ENCODE measurements at places on chromosomes 16 and 17. TPM values are rescaled to one million over a fixed set of nuclear protein-coding genes. Genes with fewer than 3 reads are reported as not detected.
A peak's percentile ranks its signal among the peaks of the same experiment; 100 is the strongest.

GRCh38 chr17:30240177-30240576 is 4.7 kb upstream of the SLC6A4 start:
- no peak for DNase-seq

DNA sequence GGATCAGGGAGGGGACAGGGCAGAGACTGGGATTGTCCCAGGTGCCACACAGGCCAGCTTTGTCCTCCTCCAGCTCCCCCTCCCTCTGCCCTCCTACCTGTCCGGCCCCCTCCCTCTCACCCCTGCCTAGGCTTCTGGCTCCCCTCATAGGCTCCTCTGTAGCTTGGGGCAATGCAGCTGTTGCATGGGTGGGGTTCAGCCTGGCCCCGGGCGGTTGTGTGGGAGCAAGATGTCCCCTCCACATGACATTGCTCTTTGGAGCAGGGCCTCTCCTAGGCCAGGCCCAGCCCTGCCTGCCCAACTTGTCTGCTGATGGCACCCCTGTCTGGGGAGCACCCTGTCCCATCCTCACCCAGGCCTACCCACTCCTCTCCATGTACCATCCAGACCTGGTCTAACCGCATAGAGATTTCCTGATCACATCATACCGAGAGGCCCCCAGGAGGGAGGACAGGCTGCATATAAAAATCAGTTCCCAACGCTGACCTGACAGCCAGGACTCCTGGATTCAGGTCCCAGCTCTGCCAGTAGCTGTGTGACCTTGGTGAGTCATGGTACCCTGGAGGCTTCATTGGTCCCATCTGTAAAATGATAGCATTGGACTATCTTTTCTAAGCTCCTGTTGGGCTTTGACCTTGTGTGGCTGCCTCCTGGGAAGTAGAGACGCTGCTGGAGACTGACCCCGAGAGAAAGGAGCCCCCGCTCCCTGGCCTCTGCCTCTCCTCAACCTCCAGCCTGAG is 48.8 kb upstream of the DLX4 start:
- DNase-seq, result no peak

GRCh38 chr16:2734844-2735515 is 15.0 kb upstream of the PRSS27 start:
- no peak for DNase-seq

- no peak for DNase-seq
Observed at GRCh38 chr17:68403122-68403521, 54.2 kb downstream of the WIPI1 start.

DNA sequence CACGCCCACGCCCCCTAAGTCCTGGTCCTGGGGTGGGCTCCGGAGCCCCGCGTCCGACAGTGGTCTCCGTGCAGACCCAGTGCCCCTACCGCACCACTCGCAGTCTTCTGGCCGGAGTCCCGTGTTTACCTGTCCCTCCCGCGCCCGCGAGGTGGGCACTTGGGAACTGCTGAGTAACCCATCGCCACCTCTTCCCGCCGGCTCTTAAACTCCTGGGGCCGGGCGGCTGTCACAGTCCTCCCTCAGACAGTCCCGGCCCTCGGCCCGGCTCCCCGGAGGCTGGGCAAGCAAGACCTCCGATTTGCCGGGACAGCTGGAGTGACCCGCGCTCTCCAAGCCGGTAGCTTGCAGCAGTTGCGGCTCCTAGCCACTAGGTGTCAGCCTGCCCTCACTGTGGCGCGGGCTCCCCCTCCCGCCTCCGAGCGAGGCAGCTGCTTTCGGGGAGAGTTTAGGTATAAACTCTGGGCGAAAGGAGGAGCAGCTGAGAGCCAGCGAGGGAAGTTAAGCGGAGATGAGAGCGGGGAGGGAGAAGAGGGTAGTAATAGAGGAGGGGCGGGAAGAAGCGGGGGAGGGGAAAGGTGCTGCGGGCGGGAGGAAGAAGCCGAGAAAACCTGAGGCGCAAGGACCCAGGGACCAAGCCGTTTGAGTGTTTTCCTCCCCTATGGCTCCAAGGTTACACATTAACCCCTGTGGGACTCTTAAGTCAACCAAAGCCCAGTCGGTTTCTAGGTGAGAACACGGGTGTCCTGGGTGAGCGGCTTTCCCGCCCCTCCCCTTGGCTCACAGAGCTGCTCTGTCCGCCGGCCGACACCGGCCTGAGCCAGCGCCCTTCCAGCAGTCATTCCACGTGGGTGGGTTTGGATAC is 826 bp upstream of the TLCD1 start:
- peak; percentile 91 for DNase-seq

DNA sequence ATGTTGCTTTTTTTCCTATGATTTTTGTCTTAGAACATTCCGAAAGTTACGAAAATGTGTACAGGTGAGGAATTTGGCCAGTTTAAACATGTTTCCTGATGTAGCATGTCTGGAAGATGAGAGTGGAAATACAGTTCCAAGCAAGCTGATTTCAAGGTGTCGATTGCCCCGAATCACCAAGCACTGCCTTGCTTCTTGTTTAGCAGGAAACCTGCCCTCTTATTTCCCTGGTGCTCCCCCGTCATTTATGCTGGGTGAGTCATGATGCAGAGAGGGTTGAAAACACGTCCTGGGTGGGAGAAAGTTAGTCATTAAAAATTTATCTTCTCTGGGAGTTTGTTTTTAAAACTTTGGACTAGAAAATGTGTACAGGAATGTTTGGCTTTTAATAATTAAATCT is 608.6 kb upstream of the EEF2KMT start:
- no peak for DNase-seq

GRCh38 chr16:80971819-80972218 is 34.9 kb downstream of the CMC2 start:
- no peak for DNase-seq

GRCh38 chr17:51685287-51685909 is 425.1 kb downstream of the UTP18 start:
- DNase-seq, result no peak

- DNase-seq, result no peak
Observed at GRCh38 chr16:28188085-28188916, 23.5 kb downstream of the XPO6 start.

GRCh38 chr16:1765826-1766225 is 5.5 kb downstream of the NME3 start:
- DNase-seq, result no peak

DNA sequence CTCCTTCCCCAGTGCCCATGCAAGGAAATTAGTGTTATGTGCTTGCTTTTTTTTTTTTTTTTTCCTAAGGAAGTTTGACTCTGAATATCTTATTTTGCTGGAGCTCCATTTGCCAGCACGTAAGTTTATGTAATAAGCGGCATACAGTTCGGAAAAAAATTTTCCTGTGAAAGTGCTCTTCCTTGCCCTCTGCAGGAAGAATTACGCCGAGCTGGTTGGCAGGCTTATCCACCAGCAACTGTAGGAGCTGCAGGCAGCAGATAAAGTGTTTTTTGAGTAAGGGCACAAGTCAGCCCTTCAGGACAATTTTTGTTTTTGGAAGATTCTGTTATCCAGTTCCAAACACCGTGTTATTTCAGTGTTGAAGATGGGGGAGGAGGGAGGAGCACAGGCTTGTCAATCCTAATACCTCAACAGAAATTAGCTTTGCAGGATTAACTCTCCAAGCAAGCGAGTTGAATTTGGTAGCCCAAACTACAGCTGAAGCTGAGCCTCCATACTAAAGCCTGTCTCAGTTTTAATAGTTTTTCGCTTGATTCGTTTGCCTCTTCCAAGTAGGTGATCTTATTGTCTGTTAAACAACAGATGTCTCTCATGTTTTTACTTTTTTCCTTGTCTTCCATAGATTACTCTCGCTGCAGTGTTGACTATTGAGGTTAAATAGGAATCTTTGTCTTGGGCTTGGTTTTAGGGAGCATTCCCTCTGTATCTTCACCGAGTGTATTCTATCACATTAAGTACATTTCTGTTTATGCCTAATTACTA is 1.1 kb downstream of the SPECC1 start:
- DNase-seq, result peak; percentile 71

DNA sequence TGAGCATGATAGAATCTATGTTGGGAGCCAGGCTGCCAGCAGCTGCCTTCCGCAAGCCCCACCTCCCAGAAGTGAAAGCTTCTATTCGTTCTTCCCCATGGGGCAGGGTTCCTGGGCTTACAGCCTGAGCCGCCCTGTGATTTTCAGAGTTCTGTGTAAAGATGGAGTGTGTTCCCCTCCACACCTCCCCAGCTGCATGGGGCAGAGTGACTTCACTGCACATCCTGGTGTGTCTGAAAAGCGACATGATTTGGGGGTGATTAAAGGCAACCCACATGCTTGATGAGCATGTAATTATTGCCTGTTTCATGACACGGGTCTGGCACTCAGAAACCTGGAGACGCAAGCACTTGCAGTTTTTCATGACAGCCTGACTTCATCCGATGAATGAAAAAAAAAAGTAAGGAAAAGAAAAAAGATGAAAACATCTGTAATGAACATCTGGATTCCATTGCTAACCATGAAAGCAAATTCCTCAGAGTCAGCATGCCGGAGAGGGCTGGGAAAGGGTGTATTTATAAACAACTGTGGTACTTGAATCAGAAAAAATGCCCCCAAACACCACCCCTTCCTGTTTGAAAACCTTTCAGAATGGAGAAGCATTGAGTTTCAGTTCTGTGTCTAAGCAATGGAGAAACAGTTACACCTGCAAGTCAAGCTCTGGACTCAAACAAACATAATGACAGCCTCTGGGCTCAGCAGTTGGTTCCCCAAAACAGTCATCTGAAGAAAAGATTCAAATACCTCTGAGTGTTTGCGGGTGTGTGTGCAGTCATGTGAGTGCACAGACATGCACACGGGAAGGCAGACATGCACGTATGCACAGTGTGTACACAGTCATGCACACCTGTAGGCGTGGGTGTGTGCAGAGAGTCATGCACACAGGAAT is 266.0 kb downstream of the ENGASE start:
- DNase-seq, result no peak

DNA sequence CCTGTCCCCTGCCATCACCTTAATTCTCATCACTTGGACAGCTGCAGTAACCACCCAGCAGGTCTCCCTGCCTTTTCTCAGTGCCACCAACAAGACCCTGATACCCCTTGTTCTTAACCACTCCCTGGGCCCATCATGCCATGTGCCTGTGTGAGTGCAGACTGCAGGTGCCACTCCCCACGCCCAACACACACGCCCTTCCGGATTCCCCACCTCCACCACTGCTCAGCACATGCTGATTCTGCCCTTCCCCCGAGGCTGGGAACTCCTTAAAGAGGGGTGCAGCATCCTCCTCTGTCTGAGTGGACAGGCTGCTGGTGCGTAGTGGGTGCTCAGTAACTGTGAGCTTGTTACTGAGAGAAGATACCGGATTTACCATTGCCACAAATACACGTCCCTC is 52.4 kb downstream of the PLD6 start:
- no peak for DNase-seq

DNA sequence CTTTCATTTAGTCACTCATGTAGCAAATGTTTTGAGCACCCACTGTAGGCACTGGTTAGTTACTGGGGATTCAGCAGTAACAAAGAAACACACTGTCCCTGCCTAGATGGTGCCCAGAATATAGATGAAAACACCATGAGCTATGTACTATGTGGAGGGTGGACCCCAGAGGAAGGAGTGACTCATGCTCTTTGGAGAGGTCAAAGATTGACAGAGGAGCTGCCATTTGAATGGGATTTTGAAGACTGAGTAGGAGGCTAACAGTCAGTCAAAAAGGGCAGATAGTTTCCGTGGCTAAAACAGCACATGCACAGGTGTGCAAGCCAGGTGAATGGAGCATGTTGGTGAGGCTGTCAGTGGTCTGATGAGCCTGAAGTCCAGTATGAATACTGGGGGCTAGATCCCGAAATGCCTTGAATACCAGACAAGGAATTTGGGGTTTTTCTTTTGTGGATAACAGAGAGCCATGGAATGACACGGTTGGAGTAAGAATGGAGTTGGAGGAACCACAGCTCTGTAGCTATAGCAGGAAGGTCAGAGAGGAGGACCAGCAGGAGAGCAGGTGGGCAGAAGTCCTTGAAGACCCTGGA is 6.1 kb downstream of the IL21R start:
- DNase-seq, result peak; percentile 49

GRCh38 chr17:31391496-31391949 is at the start of gene RAB11FIP4:
Gene RAB11FIP4, plus strand, starts transcription at chr17:31391675. Its CDS starts 178 bp downstream, at chr17:31391853.
- DNase-seq, result peak; percentile 55

- no peak for DNase-seq
Observed at GRCh38 chr16:71354156-71354555, 4.4 kb upstream of the CALB2 start.

GRCh38 chr16:84511831-84512230 is 7.4 kb upstream of the MEAK7 start:
- DNase-seq, result no peak

- DNase-seq, result peak; percentile 43
Observed at GRCh38 chr16:31221357-31222160, 4.6 kb upstream of the PYDC1 start.

DNA sequence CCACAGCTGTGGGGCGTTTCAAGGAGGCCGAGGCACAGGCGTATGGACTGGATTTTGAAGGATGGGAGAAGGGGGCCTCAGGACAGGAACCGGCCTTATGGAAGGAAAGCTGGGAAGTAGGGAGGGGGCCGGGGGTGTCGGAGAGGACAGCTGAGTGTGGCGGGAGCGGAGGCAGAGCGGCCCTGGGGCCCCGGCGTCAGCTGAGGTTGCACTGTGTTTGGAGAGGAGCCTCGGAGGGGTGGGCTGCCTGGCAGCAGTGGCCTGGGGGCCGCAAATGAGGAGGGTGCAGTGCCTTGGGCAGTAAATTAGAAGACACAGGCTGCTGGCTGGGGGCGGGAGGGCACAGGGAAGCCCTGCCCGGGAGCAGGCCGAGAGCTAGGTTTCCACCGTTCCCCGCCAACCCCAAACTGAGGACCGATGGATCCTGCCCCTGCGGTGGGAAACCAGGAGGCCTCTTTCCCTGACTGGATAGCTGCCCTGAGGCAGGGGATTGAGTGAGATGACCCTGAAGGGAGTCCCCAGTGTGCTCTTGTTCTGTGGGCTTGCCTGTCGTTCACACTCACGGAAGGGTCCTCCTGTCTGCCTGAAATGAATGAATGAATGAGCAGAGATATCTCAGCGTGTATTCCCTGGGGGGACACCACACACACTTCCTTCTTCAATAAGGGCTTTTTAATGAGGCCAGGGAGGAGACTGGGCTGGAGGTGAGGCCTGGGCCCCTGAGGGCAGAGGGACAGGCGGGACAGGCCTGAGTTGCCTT is 18.4 kb downstream of the FOXJ1 start:
- no peak for DNase-seq

- no peak for DNase-seq
Observed at GRCh38 chr17:61757168-61757567, 106.2 kb downstream of the BRIP1 start.

- DNase-seq, result no peak
Observed at GRCh38 chr16:81337097-81337496, 22.3 kb downstream of the GAN start.

DNA sequence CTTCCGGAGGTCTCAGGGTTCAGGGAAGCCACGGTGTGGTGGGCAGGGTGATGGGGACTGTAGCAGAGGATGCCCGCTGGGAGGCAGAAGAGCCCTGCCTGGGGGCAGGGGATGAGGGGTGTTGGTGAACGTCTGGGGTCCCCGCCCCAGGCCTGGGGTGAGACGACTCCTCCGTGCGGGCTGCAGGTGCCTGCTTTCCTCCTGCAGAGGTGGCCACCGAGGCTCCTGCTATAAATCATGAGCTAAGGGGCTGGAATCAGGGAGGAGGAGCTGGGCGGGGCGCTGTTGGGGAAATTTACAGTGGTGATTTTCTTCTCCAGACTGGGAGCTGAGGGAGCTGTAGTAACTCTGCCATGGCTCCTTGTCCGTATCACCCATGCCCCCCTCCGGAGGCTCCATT is 167.0 kb downstream of the MRM1 start:
- peak; percentile 9 for DNase-seq

The TIMM22 gene
- total RNA-seq, result 24.2 TPM

The TMEM238L gene
- total RNA-seq, result not detected

The SOX8 gene
- total RNA-seq, result 16.7 TPM

The BRIP1 gene
- total RNA-seq, result 13.7 TPM

The PARN gene
- 102 TPM for total RNA-seq

The CLDN9 gene
- total RNA-seq, result not detected

The KRTAP16-1 gene
- total RNA-seq, result not detected

The ZNF469 gene
- not detected for total RNA-seq
